Immature natural killer cell (primary cell): ENCODE measurements at places on chromosomes 3 and 15.
A peak's percentile ranks its signal among the peaks of the same experiment; 100 is the strongest.

DNA sequence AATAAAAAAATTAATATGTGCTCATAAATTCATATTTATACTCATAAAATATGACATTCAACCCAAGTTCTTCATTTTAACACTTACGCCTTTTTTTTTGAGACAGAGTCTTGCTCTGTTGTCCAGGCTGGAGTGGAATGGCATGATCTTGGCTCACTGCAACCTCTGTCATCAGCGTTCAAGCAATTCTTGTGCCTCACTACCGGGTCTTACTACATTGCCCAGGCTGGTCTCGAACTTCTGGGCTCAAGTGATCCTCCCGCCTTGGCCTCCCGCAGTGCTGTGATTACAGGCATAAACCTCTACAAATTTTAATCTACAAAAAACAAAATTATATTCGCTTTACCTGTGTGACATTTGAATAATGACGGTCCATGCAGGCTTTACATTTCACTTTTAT, 74.1 kb upstream of the SNRPN start:
- no peak overlapping the region for H3K27ac ChIP-seq
- no peaks in the 10 kb centered on the region for H3K27me3 ChIP-seq
- no peak overlapping the region for H3K4me3 ChIP-seq
- H3K4me1 ChIP-seq: no peaks in the 10 kb centered on the region

DNA sequence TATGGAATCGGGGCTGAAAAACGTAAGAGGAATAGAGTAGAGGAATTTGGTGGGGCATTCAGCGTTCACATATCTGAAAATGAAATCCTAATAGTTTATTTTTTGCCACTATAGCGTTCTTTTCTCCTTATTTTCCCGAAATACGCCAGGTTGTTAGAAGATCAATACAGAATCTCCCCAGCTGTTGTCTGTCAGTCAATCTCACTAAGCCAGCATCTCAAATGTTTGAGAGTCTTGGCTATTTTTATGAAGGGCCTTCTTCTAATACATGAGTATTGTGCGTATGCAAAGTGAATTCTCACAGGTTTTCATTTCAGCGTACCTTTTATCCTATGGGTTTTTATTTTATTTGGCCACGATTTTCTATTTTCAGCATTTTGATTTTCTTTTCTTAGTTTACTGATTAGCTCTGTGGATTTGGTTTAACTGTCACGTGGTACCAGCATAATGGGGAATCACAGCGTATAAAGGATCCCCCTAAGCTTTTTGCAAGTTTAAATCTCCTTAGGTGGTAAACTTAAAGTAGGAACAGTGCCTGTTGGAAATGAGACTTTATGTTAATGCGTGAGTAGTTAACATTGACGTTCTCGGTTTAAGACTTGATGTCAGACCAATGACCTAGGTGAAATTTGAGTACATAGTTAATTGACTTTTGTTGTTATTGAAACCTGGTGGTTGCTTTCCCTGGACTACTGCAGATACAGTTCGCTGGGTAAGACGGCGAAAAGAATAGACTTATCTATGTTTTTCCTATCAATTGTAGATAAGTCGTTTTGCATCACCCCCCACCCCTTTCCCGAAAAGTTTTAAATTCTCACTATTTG, 1.3 kb downstream of the FXR1 start:
- peaks cover 66% of the 10 kb centered on the region for H3K4me1 ChIP-seq
- peaks cover 12% of the 10 kb centered on the region for H3K27me3 ChIP-seq
- DNase-seq: no peak
- peak overlapping the region; percentile 97 for H3K4me3 ChIP-seq

GRCh38 chr3:68986496-68987208, 26.8 kb downstream of the EOGT start:
- DNase-seq: no peak
- H3K4me1 ChIP-seq: no peaks in the 10 kb centered on the region
- H3K27me3 ChIP-seq: no peaks in the 10 kb centered on the region
- peaks cover 36% of the 10 kb centered on the region for H3K36me3 ChIP-seq
- H3K27ac ChIP-seq: no peak overlapping the region

DNA sequence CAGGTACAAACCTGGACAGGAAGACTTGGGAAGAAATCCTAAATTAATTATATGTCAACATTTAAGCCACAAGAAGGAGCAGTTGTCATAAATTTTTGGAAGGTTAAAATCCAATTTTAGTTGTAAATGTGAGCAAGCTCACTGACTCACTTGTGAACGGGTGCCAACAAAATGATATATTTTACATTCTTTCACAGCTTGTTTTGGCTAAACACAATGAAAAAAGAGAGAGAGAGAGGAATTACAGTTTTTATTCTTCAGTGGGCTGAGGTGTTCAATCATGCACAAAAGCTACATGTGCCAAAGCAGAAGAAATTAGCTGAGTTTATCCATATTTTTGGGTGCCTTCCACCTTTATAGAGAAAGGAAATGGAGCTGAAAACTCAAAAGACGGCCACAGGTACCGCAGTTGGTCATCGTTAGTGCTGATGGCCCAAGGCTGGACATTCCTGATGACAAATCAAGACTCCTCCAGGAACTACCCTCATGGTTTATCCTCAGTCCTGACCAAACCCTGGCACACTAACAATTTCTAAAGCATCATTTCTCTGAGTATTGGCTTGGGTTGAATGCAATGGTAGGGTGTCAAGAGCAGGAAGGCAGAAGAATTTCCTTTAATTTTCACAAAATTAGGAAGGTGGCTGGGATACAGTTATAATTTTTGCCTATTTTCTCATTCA, 37.6 kb upstream of the WNT5A start:
- no peaks in the 10 kb centered on the region for H3K27me3 ChIP-seq
- no peak for DNase-seq
- no peaks in the 10 kb centered on the region for H3K36me3 ChIP-seq
- no peak overlapping the region for H3K4me3 ChIP-seq

DNA sequence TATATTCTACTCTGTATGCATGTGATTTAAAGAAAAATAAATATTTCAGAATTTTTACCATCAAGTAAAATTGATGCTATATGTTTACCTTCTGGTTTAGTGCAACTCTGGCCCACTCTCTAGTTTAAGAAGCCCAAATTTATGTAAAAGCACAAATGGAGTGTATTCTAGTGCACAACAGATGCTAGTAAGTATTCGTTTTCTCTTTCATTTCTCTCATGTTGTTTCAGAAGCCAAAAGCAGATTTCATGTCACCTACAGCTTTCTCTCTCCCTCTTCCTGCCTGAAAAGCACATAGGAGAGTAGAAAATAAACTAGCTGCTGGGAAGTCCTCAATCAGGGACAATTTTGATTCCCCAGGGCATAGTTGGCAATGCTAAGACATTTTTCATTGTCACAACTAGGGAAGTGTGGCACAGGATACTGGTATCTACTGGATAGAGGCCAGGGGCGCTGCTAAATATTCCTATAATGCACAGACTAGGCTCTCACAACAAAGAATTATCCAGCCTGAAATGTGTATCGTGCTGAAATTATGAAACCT, 147.4 kb upstream of the ARHGEF26 start:
- H3K27ac ChIP-seq: no peak overlapping the region
- H3K36me3 ChIP-seq: no peaks in the 10 kb centered on the region
- no peaks in the 10 kb centered on the region for H3K4me1 ChIP-seq
- DNase-seq: no peak
- no peaks in the 10 kb centered on the region for H3K27me3 ChIP-seq

DNA sequence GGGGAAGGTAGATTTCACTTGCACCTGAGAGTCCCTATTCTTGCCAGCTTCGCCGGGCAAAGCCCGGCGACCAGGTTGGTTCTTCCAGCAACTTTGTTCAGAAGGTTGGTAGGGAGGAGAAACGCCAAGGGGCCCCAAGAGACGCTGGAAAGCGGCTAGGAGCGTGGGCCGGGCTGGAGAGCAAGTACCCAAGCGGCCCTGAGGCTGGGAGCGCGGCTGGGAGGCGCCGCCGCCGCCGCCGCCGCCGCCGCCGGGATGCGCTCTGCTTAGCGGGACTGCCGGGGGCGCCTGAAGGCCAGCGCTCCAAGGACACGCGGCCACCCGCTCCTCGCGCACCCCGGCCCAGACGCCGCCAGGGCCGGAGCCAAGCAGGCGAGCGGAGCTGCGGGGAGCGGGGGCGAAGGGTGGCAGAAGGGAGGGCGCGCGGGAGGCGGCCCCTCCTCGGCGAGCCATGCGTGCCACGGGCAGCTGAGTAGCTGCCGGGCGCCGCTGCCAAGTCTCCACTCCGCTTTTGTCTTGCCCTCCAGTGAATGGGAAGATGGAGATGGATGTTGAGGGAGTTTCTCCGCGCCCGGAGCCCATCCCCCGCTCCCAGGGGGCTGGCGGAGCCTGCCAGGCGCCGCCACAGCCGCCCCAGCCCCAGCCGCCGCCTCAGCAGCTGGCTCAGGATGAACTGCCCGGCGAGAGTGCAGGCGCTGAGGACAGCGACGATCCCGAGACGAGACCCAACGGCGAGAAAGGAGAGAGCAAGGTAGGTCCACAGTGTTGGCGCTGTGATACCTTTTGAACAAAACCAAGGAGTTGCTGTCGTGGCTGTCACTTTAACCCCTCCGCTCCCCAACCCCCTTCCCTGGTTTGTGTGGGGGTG, 227.4 kb upstream of the AZI2 start:
- DNase-seq: no peak
- no peak overlapping the region for H3K27ac ChIP-seq
- no peaks in the 10 kb centered on the region for H3K4me1 ChIP-seq

GRCh38 chr3:179642871-179643270, 10.0 kb upstream of the USP13 start:
- H3K27ac ChIP-seq: no peak overlapping the region
- H3K36me3 ChIP-seq: no peaks in the 10 kb centered on the region
- H3K4me3 ChIP-seq: no peak overlapping the region
- peaks cover 3% of the 10 kb centered on the region for H3K27me3 ChIP-seq

GRCh38 chr15:94070356-94071295, 160.7 kb upstream of the MCTP2 start:
- H3K36me3 ChIP-seq: no peaks in the 10 kb centered on the region
- DNase-seq: no peak
- H3K27me3 ChIP-seq: no peaks in the 10 kb centered on the region

- H3K36me3 ChIP-seq: no peaks in the 10 kb centered on the region
- H3K27me3 ChIP-seq: no peaks in the 10 kb centered on the region
- no peak overlapping the region for H3K27ac ChIP-seq
- no peak overlapping the region for H3K4me3 ChIP-seq
Measured at GRCh38 chr3:174675406-174675805, 183.7 kb upstream of the NAALADL2 start.

- H3K4me1 ChIP-seq: no peaks in the 10 kb centered on the region
- DNase-seq: no peak
- H3K27ac ChIP-seq: no peak overlapping the region
- H3K4me3 ChIP-seq: no peak overlapping the region
- H3K36me3 ChIP-seq: no peaks in the 10 kb centered on the region
- H3K27me3 ChIP-seq: no peaks in the 10 kb centered on the region
Measured at GRCh38 chr3:78804251-78805037, 963.4 kb downstream of the ROBO1 start.

DNA sequence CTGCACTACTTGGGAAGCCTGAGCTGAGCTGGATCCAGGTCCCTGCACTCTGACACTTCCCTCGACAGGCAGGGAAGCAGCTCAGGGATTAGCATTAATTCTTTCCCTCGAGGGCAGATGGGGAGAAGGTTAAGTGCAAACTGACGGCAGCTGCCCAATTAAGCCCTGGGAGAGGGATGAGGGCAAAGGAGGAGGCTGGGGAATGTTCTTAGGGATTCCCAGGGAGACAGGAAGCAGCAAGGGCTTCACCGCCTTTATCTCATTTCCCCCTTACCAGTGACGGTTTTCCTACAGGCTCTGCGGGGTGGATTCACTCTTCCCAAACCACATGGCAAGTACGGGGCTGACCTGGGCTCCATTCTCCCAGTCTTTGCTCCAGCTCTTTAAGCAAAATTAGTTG, 519.0 kb upstream of the PROK2 start:
- DNase-seq: no peak
- H3K4me3 ChIP-seq: no peak overlapping the region
- H3K4me1 ChIP-seq: no peaks in the 10 kb centered on the region
- H3K36me3 ChIP-seq: no peaks in the 10 kb centered on the region
- peaks cover 7% of the 10 kb centered on the region for H3K27me3 ChIP-seq

DNA sequence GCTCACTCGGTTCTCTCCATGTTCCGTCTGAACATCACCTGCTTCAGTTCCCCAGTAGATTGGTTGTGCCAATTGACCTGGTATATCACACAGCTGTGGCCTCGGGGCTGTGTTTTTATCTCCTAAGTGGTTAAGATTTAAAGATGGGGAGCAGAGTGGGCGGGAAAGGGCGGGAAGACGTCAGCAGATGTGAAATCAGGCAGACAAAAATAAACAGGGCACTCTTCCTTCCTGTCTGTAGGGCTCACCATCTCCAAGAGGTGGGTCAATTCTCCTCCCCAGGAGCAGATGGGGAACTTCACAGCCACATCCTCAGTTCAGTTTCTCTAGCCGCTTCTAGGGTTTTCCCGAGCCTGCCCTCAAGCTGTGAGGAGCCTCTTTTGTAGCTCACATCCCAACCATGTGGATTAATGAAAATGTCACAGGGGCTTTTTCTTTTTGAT, 26.8 kb upstream of the LIMD1 start:
- H3K4me1 ChIP-seq: peaks cover 23% of the 10 kb centered on the region
- no peaks in the 10 kb centered on the region for H3K36me3 ChIP-seq
- H3K4me3 ChIP-seq: peak overlapping the region; percentile 14
- H3K27ac ChIP-seq: peak overlapping the region; percentile 8

- peaks cover 33% of the 10 kb centered on the region for H3K36me3 ChIP-seq
- no peaks in the 10 kb centered on the region for H3K4me1 ChIP-seq
- no peak overlapping the region for H3K4me3 ChIP-seq
- DNase-seq: no peak
- H3K27ac ChIP-seq: no peak overlapping the region
Measured at GRCh38 chr15:49857496-49858475, 236.9 kb downstream of the DTWD1 start.

DNA sequence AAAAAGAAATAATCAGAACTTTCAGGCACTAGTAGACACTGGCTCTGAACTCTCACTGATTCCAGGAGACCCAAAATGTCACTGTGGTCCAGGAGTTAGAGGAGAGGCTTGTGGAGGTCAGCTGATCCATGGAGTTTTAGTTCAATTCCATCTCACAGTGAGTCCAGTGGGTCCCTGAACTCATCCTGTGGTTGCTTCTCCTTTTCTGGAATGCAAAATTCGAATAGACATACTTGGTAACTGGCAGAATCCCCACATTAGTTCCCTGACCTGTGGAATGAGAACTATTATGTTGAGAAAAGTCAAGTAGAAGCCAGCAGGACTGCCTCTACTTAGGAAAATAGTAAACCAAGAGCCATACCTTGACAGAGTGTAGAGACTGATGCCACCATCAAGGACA, 87.3 kb upstream of the OXTR start:
- H3K36me3 ChIP-seq: no peaks in the 10 kb centered on the region
- peaks cover 1% of the 10 kb centered on the region for H3K27me3 ChIP-seq
- H3K4me3 ChIP-seq: no peak overlapping the region

GRCh38 chr15:43517354-43518196, at the start of gene MAP1A:
MAP1A (plus strand) TSS chr15:43517608; CDS start chr15:43521474, 3,866 bp downstream.
- peaks cover 6% of the 10 kb centered on the region for H3K4me1 ChIP-seq
- DNase-seq: no peak
- H3K27ac ChIP-seq: no peak within 1 kb of the TSS
- peaks cover 13% of the 10 kb centered on the region for H3K27me3 ChIP-seq

DNA sequence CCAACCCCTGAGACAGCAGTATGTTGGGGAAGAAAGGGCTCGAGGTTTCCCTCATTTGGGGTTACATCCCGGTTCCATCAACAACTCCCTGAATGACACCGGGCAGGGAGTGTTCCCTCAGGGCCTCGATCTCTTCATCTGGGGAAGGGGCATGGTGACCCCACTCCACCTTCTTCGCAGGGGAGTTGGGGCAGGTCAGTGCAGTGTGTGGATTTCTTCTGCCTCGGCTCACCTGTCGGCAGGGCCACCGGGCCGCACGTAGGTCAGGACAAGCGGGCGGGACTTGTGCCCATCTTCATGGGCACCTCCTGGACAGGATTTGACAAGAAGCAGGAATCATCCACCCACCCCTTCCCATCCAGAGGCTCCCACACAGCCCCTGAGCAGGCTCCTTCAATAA, 17.4 kb downstream of the GRIP2 start:
- no peak overlapping the region for H3K4me3 ChIP-seq
- no peak for DNase-seq
- no peaks in the 10 kb centered on the region for H3K36me3 ChIP-seq
- H3K27ac ChIP-seq: no peak overlapping the region
- H3K27me3 ChIP-seq: peaks cover 2% of the 10 kb centered on the region
- H3K4me1 ChIP-seq: no peaks in the 10 kb centered on the region
